ENCODE measurements at places on chromosomes 4 and X.

DNA sequence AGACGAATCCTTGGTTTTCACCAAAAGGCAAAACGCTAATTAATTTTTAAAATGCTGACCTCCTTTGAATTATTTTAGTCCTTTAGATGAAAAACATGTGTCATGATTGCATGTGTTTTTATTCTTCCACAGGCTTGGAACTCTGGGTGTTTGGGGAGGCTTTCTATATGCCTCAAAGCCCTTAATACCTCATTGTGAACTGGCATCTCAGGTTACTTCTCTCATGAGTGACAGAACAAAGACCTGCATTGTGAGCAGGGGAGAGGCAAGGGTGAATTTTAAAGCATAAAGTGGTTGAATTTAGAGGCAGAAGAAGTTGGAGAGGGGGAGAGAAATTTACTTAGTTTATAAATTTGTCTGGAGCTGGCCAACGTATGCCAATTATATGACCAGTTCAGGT lies 119.5 kb downstream of the ARSF start:
- no peak for DNase-seq

DNA sequence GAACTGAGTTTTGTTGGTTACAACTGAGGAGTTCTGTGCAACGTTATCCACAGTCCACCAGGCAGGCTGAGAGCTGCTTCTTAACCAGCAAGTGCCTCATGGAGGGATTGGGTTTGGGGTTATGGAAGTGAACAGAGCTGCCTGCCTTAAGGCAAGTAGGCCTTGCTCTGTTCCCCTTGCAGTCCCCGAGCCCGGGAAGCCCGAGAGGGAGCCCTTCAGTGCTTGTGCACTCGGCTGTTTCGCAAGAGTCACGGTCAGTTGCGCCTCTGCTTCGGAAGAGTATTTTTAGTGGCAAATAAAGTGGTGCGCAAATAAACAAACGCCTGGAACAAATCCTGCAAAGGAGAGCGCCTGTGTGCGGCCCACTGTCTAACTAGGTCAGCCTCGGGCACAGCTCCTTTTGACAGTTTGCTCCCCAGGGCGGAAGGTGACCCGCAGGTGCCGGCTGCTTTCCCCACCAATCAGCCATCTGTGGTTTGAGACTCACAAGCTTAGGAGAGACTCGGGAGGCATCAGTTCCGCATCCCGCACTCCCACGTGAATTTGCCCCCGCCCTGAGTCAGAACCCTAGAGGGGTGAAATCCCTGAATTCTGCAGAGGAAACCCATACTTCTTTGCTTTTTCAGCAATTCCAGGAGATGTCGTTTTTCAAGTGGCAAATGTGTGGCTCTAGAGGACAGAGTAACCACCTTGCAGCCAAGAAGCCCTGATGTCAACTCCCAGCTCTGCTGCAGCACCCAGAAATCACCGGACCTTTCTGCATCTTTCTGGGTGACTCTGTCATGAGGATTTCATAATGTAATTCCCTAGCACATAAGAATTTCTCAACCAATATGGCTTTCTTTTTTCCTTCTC lies 56.8 kb downstream of the LGI2 start:
- no peak for DNase-seq

GRCh38 chr4:56106180-56107147 lies 157.7 kb downstream of the CEP135 start:
- no peak for DNase-seq

DNA sequence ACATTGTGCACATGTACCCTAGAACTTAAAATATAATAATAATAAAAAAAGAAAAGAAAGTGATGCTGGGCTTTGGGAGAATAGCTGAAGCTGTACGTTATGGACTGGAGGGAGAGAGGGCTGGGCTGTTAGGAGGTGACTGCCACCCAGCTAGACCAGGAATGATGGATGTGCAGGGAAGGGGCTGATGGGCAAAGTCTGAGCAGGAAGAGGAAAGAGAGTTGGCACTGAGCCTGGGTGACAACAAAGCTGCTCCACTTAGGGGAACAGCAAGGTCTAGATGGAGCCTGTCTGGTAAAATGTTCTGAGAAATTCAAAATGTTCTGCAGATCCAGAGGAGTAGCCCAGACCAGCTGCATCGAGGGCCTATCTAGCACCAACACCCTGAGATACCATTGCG lies 32.3 kb downstream of the MED28 start:
- DNase-seq: no peak

DNA sequence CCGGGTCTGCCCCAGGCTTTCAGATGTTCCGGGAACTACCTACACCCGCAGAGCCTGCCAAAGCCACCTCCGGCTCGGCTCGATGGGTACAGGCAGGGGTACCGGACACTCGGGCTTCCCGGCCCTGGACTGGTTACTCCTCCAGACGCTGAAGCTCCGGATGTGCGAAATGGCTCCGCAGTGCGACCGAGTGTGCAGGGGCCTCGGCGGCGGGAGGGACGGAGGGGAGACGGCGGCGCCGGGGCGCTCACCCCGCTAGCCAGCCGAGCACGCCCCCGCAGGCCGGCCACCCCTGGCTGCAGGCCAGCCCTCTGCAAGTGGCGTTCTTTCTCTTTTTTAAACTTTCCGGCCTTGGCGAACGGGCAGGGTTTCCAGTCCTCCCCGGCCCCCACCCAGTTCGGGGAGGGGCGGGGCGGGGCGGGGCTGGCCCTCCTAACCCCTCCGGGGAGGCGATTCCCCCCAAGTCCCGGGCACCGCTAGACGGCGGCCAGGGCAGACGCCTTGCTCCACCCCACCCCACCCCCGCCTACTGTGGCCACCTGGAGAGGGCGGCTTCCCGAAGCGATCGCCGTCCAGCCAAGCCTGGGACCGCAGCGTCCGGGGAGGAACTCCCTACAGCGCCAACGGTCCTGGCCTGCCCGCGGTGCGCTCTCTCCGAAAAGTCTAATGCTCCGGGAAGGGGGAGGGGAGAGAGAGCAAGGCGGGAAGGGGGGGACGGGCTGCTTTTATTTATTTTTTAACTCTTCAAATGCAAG lies 7.5 kb downstream of the BCOR start:
- no peak for DNase-seq

- no peak for DNase-seq
These were observed 17.3 kb upstream of the LSM6 start for GRCh38 chr4:146158036-146158745.

DNA sequence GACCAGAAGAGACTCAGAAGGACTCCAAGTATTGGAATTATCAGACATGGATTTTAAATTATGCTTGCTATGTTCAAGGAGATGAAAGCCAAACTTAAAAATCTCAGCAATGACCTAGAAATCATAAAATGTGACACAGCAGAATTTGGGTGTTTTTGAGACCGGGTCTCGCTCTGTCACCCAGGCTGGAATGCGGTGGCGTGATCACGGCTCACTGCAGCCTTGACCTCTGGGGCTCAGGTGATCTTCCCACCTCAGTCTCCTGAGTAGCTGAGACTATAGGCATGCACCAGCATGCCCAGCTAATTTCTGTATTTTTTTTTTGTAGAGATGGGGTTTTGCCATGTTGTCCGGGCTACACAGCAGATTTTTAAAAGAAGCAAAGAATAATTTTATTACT lies 12.7 kb downstream of the TAB3 start:
- DNase-seq: no peak

- DNase-seq: no peak
These were observed 159.5 kb downstream of the UGT8 start for GRCh38 chr4:114758066-114758465.

GRCh38 chr4:113636877-113637276 lies 124.7 kb downstream of the CAMK2D start:
- DNase-seq: peak; percentile 71

DNA sequence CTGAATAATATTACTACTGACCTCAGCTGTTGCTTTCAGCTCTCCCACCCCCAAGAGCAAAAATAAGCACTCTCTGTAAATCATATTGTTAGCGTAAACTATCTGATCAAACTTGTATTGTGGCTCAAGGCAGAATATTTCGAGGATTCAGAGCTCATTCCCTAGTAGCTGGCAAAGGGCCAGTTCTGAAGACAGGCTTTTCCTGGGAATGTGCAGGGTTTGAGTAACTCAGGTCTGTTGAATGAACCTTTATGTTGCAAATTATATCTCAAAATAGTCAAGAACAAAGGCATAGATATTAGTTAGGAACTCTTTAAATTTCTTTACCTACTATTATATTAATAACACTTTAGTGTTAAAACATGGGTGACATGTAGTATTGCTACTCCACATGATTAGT lies 454.9 kb downstream of the CCSER1 start:
- no peak for DNase-seq

DNA sequence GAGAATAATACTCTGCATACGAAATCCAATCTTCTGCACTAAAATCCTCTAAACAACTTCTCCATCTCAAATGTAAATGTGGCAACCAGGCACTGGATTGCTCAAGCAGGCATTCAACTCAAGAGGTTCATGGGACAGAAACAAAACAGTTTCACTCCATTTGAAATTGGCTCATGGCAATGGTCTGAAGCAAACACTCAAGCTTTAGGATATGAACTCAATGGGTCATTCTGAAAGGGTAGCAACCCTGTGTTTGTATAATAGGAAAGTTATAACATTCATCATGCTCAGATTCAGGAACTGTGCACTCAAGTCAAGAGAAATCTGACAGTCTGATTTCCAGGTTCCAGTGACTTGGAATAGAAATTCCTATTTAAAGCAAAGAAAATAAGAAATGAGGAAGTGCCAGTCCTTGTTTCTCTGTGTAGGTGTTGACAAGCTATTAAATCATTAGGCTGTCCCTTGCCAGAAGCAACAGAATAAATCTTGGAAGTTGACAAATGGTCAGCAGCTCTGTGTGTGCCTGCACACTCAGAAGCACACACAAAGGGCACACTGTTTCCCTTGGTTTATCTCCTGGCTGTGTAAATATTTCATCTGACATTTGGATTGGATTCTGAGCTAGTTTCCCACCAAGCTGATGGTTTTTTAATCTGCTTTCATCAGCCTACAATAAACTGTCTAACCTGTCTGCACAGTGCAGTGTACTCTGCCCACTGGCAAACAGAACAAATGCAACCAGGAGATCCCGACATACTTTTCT lies 75.9 kb upstream of the CITED1 start:
- DNase-seq: peak; percentile 12
